ENCODE measurements at places on chromosomes 2 and 18. TPM values are rescaled to one million over a fixed set of nuclear protein-coding genes. Genes with fewer than 3 reads are reported as not detected.

DNA sequence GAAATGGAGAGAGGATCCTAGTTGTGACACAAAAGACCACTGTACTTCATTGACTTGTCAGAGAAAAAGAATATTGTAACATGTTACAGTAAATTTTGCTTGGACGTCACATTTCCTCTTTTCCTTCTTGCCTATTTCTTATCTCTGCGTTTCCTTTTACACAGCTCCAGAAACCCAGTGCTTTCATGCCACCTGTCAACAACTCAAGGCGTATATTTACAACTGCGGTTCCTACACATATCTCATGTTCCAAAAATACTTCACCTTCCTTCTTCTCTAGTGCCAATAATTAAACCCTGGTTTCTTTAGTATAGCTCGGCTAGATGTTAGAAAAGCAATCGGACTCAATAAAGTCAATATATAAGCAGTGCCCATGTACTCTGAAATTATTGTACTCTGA is 911.5 kb upstream of the FSHR start:
- no peak overlapping the region for H3K27ac ChIP-seq
- H3K4me3 ChIP-seq: no peak overlapping the region

GRCh38 chr18:36638224-36638623 is 190.6 kb downstream of the TPGS2 start:
- peaks cover 7% of the 10 kb centered on the region for H3K27me3 ChIP-seq
- no peak overlapping the region for H3K4me3 ChIP-seq
- H3K36me3 ChIP-seq: no peaks in the 10 kb centered on the region
- no peaks in the 10 kb centered on the region for H3K4me1 ChIP-seq
- DNase-seq: no peak

DNA sequence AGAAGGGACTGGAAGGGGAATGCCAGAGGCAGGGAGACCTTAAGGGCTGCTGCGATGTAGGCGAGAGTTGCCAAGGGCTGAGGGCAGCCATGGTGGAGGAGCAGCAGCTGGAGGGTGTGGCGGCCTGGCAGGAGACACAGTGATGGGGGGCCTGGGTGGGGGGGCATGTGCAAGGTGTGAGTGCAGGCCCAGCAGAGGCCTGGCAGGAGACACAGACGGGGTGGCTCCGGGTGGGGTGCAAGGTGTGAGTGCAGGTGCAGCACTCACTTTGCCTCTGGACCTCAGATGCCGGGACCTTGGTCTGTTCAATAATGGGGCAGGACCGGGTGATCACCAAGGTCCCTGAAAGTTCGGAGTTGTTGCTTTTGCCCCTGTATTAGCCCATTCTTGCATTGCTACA is 76.2 kb upstream of the ODC1 start:
- no peaks in the 10 kb centered on the region for H3K27me3 ChIP-seq
- H3K27ac ChIP-seq: no peak overlapping the region
- no peak overlapping the region for H3K4me3 ChIP-seq
- DNase-seq: no peak
- no peaks in the 10 kb centered on the region for H3K36me3 ChIP-seq

DNA sequence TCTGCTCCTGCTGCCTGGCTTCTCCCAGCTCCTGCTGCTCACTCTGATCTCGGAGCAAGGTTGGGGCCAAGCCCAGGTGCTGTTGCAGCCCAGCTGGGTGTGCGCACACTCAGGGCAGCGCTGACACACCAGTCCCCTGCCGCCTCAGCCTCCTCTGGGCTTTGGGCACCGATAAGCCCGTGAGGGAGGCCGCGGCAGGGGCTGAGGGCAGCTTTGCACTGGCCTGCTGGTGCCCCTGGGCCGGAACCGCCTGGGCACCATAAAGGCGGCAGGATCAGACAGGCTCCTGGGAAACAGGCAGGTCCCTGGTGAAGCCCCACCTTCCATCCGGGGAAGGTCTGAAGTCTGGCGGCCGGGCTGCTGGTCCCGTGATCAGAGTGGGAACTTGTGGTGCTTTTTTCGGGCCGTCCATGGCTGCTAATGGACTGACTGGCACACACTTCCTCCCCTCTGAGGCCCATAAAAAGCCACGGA is 14.1 kb upstream of the EML6 start:
- no peak overlapping the region for H3K27ac ChIP-seq
- H3K4me1 ChIP-seq: peaks cover 13% of the 10 kb centered on the region

Gene EXOC6B
- 9.4 TPM for total RNA-seq

Gene TFPI
- 0.50 TPM for total RNA-seq

Data from activated T-helper 2 cell treated with anti-CD3 and anti-CD28 coated beads, Interferon-gamma antibody, Interleukin-2, Interleukin-4, amounts not matched to agents 10 μg/mL and 5 μg/mL and 100 μg/mL, durations not matched to agents 14 hours and 24 hours and 36 hours (primary cell).